ENCODE measurements at places on chromosomes 5 and 9.

- no peak for ATAC-seq
These were observed 23.8 kb upstream of the CPEB4 start for GRCh38 chr5:173864126-173865050.

GRCh38 chr9:132546148-132547051 lies 36.0 kb upstream of the BARHL1 start:
- ATAC-seq = no peak

DNA sequence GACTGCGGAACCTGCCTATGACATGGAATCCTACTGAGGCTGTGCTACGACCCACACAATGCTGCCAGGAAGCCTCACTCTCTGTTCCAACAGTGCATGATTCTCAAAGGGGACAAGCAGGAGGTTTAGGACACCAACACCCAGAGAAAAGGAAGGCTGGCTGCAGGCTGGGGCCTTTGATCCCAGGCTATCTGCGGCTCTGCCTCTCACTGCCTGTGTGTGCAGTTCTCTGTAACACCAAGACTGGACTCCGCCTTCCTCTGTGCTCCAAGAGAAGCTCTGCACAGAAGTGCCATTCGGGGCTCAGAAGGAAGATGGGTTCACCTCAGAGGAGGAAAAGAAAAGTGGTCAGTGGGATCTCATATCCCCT lies 20.5 kb downstream of the ANKH start:
- no peak for ATAC-seq

DNA sequence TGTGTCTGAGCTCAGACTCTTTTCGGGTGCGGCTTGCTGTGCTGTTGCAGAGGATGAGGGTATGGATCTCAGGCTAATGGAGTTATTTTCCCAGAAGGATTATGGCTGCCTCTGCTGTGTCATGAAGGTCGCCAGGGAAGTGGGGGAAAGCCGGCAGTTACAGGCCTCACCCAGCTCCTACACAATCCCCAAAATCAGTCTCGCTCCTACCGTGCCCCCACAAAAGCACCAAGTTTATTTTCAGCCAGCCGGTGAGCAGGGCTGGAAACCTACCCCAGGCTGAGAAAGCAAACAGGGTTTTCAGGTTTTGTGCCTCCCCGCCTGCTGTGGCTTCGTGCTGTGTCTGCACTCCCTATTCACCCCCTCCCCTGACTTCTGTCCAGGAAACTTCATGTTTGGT lies 113.3 kb downstream of the SLC24A2 start:
- no peak for ATAC-seq

GRCh38 chr5:26959290-26959689 lies 79.1 kb downstream of the CDH9 start:
- ATAC-seq = no peak

DNA sequence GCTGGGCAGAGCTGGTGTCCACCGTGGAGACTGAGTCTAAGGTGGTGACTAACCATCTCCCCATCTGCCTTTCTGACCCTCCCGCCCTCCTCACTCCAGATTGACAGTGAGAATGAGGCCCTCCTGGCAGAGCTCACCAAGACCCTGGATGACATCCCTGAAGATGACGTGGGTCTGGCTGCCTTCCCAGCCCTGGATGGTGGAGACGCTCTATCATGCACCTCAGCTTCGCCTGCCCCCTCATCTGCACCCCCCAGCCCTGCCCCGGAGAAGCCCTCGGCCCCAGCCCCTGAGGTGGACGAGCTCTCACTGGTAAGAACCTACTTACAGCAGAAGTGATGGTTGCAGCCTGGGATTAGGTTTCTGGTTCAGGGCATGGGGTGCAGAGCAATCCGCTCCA lies 96.5 kb downstream of the PPARGC1B start:
- no peak for ATAC-seq

DNA sequence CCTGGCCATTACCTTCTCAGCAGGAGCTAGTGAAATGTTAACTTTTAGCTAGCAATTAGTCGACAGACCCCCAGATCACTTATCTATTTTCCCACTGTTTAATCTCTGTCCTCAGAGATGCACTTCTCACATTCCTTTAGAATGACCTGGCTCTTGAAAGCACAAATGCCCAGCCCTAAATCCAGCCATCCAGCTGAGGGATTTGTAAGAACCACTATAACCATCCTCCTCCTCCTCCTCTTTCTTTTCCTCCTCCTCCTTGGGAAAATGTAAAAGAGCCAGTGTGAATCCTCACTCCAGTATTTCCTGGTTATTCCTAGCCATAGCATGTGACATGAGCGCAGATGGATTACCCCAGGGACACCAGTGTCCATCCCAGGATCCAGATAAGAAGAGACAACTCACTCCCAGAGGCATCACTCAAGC lies 124.3 kb downstream of the ENC1 start:
- no peak for ATAC-seq

GRCh38 chr9:131398204-131398603 lies 4.3 kb downstream of the PRRC2B start:
- ATAC-seq = no peak

DNA sequence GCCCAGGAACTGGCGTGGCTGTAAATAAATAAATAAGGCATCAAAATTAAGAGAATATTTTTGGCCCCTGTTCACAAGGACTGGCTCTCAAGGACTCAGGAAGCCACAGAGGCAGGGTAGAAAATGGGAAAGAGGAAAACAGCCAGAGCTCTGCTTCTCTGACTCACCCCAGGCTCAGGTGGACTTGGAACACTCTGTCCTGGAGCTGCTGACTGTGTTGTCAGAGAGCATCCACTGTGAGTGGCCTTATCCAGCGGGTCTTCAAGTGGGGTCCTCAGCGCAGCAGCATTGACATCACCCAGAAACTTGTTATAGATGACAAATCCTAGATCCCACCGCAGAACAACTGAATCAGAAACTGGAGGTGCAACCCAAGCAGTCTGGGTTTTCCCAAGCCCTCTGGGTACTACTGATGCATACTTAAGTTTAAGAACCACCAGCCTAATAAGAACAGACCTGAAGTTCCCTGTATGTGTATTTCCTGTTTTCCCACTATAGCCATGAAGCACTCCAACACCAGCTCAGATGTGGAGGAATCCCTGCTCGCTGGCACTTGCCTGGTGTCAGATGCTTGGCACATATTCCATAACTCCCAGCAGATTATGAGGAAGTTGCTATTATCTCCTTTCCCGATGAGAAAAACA lies 20.5 kb downstream of the ADRA1B start:
- no peak for ATAC-seq

- ATAC-seq = no peak
These were observed 4.1 kb upstream of the PTBP3 start for GRCh38 chr9:112337547-112337946.

DNA sequence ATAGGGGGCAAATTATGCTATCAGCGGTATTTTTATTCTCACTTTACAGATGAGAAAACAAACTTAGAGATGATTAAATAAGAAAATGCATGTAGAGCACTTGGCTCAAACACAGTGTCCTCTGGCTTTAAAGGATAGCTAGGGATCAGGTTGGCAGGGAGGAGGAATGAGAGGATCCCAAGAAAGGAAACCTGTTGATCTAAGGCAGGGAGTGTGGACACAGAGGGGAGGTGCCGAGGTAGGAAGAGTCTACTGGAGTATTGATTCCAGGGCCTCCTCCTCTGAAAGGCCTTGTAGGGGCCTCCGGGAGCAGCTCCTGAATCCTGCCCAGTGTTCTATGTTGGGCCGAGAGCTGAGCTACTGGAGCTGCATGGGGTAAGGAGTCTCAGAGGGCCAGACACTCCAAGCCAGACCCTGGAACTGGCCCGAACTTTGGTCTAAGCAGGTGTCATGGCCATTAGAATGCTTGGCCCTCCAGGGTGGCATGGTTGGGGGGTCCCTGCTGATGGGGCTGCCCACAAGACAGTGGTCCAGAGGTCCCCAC lies 30.4 kb upstream of the TCF7 start:
- ATAC-seq = no peak

- ATAC-seq = no peak
These were observed 484.6 kb downstream of the PRELID2 start for GRCh38 chr5:145350513-145350912.

DNA sequence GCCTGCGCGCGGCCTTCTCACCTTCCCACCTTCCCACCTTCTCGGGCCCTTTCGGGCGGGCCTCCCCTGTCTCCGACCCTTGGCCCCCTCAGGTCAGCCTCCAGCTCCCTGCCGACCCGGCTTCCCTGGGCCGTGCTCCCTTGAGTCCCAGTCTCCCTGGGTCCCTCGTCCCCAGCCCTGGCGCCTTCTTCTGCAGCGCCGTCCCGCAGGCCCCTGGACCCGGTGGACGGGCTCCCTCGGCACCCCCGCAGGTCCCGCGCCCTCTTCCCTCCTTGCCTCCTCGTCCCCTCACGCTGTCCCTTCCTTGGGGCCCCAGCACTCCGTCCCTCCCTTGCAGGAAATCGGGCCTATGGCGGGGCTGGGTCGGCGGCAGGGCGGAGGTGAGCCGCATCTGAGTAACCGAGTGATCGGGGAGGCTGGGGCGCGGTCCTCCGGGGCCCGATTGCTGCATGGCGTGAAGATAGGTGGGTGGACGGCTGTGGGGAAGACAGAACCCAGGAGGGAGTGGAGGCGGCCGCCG lies 7.6 kb downstream of the ARPC5L start:
- peak; percentile 6 for ATAC-seq

DNA sequence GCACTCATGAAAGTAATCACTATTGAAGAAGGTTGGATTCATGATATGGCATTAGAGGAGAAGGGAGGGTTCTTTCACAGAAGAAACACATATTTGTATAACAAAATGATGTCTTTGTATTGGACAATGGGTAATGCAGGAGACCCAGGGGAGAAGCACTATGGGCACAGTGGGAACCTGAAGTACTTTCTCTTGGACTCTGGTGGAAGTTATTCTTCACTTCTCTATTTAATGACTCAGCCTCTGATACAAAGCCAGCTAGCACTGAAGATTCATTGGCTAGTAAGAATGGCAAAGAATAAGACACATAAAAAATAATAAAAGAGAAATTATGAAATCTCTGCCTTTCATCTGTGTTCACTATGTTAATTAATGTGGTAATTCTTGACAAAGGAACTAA lies 149.9 kb upstream of the PRR16 start:
- no peak for ATAC-seq

- no peak for ATAC-seq
These were observed 224.1 kb upstream of the RASEF start for GRCh38 chr9:83287021-83287420.

DNA sequence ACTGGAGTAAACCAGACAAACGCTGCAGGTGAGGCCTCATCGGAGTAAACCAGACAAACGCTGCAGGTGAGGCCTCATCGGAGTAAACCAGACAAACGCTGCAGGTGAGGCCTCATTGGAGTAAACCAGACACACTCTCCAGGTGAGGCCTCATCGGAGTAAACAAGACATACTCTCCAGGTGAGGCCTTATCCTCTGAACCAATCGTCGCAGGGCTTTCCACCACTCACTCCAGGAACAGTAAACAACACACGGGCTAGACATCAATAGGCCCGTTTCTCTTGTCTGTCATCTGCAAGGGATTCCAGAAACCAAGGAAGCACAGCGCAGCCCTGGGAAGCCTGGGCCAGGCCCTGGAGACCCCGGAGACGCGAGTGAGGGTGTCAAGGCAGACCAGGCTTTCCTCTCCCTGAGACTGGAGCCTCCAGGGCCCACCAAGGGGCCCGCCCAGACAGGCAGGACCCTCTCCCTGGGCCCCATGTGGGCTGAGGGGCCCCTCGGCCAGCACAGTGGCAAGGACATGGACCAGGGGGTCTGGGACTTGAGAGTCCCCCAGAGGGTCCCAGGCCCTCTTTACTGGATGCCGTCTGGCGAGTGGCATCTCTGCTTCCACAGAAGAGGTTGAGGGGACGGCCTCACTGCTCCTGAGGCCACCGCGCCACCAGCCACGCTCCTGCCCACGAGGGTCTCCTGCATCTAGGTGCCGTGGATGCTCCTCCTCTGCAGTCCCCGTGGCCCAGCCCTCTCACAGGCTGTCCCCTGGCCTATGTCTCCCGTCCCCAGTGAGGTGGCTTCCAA lies 26.4 kb upstream of the NSMF start:
- ATAC-seq = no peak

DNA sequence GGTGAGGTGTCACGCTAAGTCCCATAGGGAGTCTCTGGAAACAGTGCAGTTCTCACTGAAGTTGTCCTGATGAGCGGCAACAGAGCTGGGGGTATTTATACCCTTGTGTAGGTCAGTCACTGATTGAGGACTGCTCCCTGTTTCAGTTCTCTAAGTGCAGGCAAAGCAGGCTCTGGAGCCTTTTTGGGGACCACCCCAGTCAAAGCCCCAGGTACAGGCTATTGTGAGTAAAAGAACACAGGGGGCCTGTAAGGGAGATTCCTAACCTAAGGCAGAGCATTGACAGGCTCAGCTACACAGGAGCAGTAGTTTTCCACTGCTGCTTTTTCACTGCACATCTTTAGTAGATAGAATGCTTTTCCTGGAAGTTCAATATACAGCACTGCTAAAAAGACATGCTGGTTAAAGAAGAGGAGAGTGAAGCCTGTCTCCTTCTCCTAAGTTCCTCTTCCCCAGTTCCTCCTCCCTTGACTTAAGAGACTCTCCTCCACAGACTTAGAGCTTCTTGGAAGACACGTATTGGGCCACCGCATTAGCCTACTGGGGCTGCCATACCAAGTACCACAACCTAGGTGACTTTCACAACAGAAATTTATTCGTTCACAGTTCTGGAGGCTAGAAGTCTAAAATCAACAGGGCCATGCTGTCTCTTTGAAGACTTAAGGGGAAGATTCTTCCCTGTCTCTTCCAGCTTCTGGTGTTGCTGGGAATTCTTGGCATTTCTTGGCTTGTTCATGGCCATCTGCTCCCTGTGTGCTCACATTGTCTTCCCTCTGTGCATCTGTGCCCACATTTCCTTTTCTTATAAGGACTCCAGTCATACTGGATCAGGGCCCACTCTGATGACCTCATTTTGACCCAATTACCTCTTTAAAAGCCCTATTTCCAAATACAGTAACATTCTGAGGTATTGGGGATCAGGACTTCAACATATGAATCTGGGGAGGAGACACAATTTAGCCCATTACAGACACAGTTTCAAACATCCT lies 221.0 kb downstream of the ESM1 start:
- ATAC-seq = no peak

- ATAC-seq = no peak
These were observed 221.7 kb downstream of the ZNF608 start for GRCh38 chr5:124524552-124525232.

- no peak for ATAC-seq
These were observed 222.2 kb downstream of the TMEM167A start for GRCh38 chr5:82854956-82855355.

DNA sequence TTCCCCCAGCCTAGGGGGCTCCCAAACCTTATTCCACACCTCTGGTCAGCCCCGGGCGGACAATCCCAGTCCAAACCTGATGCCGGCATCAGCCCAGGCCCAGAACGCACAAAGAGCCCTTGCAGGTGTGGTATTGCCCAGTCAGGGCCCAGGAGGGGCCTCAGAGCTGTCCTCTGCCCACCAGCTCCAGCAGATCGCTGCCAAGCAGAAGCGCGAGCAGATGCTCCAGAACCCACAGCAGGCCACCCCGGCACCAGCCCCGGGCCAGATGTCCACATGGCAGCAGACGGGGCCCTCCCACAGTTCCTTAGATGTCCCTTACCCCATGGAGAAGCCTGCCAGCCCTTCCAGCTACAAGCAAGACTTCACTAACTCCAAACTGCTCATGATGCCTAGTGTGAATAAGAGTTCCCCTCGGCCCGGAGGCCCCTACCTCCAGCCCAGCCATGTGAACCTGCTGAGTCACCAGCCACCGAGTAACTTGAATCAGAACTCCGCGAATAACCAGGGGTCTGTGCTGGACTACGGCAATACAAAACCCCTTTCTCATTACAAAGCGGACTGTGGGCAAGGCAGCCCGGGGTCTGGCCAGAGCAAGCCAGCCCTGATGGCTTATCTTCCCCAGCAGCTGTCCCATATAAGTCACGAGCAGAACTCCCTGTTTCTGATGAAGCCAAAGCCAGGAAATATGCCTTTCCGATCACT lies 27.6 kb upstream of the LTC4S start:
- ATAC-seq = no peak
